Cerebellum (tissue), 4 donors: ENCODE measurements at places on chromosomes 6 and 20.

DNA sequence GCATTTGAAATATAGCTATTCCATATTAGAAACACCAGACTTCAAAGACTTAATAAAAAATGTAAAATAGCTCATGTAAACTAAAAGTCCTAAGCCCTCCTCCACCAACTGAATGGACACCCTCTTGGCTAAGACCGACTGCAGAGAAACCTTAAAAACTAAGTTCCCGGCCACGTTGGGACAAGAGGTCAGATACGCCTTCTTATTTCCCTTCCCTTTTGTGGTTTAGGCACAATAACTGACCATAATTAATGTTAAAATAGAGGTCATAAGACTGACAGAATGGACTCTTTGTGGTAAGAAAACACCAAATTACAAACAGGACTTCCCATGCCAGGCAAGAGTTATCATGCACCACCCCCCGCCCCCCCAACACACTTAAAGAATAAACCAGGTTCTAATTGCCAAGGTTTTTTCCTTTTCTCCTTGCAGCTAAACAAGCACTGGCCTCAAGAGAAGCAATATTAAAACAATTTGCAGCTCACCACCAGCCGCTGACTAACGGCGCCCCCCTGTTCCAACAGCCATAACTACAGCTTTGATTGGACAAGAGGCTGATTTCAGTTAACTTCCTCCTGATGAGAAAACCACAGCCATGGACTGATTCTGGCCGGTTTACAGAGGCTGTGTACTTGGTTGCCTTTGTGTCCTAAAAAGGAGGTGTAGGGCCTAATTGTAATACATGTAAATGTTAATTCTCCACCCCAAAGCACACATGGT, 10.7 kb upstream of the LAMP5 start:
- DNase-seq: no peak

DNA sequence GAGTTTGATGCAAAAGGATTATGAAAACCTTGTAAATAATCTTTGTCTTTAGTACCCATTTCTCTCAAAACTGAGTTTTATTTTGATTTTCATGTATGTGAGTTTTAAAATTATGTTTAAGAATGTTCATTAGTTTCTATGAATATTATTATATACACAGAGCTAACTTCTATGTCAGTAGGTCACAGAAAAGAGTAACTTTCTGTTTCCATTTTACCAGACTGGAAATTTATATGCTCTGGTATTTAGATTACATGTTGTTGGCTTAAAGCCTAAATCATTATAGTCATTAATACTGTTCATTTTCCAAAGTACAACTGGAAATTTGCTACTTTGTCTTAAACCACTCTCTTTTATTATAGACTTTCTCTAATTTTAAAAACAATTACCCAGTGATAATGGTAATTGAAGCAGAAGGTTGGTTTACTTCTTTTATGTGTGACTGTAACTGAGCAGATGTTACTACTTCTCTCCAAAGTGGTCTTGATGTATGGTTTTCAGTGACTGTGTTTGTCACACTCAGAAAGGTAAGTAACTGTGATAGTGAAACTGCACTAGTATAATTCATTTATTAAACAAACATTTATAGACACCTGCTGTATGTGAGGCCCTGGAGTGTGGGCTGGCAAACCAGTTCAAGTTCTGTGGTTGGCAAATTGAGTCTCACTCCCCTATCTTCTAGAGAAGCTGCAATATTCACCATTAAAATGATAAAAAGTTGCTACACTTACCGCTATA, 13.2 kb downstream of the CRYBG1 start:
- DNase-seq: no peak

DNA sequence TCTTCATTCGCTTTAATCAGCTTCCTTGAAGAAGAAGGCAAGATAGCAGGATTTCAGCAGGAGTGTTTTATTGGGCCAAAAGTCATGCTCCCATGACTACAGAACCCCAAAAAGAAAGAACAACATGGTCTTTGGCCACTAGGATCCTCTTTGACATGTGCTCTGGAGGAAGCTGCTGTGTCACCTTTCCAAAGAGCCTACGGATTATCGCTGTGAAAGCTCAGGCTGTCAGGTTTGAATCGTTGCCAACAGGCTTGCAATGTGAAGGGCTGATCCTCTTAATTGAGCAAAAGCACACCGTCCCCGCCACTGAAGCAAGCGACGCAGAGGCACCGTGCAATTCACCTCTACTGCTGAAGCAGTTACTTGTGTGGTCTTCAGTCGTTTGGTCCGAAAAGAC, 29.0 kb downstream of the MYLIP start:
- peak; percentile 58 for DNase-seq

DNA sequence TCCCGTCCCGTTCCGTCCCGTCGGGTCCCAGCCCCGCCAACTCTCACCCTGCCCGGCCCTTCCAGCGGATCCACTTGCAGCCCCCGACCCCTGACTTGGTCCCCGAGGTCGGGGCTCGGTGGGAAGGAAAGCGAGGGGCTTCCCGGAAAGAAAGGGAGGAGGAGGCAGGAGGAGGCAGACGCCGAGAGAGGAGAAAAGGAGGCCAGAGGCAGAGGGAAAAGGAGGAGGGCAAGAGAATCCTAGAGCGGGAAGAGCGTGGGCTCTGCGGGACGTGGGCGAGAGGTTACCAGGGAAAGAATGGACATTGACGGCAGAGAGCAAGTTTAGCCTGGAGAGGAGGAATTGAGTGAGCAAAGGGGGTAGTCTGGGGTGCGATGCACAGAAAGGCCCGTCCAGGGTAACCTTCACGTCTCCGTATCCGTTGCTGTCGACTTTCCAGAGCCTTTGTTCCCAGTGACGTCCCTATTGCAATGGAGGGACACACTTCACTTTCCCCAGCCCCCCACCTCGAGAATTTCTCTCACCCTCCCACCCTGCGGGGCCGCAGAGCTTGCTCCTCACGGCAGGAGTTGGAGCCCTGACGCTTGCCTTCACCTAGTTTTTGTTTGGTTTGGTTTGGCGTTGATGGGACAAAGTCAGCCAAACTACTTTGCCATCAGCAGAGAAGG, 477 bp upstream of the MOXD1 start:
- no peak for DNase-seq

DNA sequence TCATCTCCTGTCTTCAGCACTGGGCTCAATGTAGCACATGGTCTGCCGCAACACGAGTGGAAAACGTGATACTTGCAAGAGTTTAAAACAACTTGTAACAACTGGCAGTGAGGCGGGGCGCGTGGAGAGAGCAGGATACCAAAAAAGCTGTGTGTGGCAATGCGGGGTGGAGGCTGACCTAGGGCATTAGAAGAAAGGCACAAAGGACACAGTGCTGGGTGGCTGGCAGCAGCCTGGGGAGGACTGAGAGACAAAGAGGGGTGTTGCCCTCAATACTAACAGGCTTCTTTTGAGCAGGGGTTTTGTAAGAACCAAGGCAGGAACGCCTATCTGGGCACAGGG, 1.5 kb upstream of the GFOD1 start:
- no peak for DNase-seq

GRCh38 chr20:12354725-12355124, 437.0 kb downstream of the BTBD3 start:
- DNase-seq: no peak

- DNase-seq: no peak
These were observed 707.0 kb downstream of the QKI start for GRCh38 chr6:164121527-164121926.

GRCh38 chr20:47781632-47782031, 3.6 kb downstream of the SULF2 start:
- no peak for DNase-seq

GRCh38 chr20:51507216-51508036, 35.1 kb downstream of the NFATC2 start:
- no peak for DNase-seq
